Endothelial cell (in vitro differentiated cells): ENCODE measurements at places on chromosomes 7 and 10.

DNA sequence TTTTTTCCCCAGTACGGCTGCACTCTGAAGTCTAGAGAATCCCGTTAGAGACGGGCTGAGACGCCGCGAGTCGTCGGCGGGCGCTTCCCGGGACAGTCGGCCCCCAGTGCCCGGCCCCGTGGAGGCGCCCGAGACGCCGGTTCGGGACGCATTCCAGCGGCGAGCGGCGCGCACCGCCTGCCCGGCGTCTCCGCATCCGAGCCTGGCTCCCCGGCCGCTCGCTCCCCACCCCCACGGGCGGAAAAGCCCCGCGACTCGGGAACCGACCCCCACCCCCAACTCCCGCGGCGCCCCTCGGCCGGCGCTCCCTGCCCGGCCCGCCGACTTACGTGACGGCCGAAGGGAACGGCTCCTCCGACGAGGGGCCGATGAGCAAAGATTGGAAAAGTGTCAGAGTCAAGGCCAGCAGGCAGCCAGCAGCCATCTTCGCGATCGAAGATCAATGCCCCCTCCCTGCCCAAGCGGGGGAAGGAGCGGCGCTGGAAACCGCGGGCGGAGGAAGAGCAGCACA lies 486 bp downstream of the CACNA2D1 start:
- peak; percentile 69 for DNase-seq

- DNase-seq, result no peak
Observed at GRCh38 chr7:134315679-134316538, 821 bp downstream of the SLC35B4 start.

DNA sequence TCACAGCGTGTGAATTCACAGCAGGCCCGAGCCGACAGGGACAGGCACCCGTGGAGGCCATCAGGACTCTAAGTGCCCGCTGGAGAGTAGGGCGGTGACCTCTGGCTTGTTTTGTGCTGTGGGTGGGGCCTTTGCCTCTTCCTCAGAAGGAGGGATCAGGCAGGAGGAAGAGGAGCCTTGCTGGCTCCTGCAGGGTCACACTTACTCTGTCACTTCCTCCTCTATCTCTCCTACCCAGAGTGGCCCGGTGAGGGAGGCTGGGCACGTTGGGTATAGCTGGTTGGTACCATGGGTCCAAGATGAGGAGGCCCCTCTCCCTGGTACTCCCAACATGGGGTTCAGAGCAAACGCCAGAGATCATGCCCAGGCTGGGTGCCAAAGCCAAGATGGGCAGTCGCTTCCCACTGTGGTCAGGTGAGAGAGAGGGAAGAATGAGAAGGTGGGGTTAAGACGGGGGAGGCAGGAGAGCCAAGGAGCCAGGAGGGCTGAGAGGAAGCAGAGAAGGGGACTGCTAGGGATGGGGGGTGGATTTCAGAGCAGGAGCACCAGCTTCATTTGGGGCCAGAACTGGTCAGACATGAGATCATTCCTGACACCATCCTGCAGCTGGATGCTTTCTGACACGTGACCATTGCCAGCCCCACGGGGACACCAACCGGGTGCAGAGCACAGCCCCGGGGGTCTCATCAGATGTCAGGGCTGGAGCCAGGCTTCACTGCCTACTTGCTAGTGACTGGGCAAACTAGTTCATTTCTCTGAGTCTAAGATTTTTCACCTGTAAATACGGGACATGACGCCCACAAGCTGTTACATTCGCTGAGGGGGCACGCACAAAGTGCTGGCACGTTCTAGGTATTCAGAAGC lies 54.8 kb upstream of the CACUL1 start:
- DNase-seq, result no peak

GRCh38 chr7:21947946-21948345 lies 2.2 kb upstream of the CDCA7L start:
- no peak for DNase-seq

GRCh38 chr10:36448760-36449691 lies 676.4 kb upstream of the ANKRD30A start:
- no peak for DNase-seq

DNA sequence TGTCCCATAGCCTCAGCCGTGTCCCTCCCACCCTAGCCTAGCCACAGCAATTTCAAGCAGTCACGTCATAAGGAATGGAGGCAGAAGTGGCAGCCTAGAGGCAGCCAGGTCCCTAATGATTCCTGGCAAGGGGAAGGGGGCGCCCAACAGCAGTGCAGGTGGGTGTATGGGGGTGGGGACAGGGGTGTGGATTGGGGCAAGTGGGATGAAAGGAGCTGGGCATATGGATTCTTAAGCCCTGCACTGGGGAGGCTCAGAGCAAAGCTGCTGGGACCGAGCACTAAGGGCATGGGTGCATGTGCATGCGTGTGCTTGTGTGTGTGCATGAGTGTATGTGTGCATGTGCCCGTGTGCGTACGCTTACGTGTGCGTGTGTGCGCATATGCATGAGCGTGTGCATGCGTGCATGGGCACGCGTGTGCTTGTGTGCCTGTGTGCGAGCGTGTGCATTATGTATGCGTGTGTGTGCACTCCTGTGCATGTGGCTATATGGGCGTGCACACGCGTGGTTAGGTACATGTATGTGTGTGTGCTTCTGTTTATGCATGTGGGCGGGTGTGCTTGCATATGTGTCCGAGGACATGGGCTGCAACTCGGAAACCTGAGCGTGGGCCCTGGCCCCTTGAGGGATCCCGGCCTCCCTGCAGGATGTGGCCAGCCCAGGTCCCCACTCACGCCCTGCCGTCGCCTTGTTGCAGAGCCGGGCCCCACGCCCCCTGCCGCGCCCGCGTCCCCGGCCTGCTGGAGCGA lies 34.1 kb downstream of the SH2B2 start:
- DNase-seq, result no peak

- no peak for DNase-seq
Observed at GRCh38 chr7:69819333-69819705, 221.0 kb downstream of the AUTS2 start.

- no peak for DNase-seq
Observed at GRCh38 chr10:12631216-12631615, 281.9 kb downstream of the CAMK1D start.

- no peak for DNase-seq
Observed at GRCh38 chr7:135831455-135832195, 83.0 kb upstream of the FAM180A start.

DNA sequence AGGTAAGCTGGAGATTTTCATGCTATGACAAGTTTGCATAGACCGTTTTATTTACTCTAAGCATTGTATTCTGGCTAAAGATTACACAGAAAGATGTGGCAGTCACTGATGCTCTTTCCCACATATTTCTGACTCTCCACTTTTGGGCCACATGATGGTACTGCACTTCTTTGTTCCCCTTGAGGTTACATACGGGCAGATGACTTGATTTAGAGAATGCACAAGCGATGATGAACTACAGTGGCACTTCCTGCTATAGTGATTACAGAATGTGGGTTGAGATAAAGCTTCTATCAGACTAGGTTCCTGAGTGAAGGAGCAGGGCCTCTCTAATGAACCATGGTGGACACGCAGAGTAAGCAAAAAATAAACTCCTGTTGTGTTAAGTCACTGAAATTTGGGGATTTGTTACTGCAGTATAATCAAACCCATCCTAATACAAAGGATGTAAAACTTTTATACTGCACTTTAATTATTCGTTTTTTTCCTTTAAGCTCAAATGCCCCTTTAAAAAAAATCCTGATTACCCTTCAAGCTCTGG lies 177.9 kb downstream of the TAX1BP1 start:
- no peak for DNase-seq

GRCh38 chr7:2403718-2404648 lies 572 bp downstream of the CHST12 start:
- DNase-seq, result peak; percentile 51

DNA sequence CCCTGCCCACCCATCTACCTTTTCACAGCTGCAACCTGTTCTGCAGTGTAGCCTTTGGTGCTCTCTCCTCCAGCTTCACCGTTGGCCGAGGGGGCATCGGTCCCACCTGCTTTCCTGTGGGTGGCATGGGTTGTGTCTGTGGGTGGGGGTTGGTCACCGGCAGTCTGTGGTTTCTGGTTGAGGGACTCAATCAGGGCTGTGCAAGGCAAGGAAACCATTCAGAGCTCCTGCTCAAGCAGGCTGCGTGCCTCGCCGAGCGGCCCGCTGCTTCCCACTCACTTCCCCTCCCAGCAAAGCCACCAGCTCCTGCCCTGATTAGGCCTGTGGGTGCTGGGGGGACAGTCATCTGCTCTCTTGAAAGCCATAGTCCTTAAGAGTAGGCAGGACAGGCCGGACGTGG lies 9.8 kb downstream of the DNAJB12 start:
- DNase-seq, result no peak

DNA sequence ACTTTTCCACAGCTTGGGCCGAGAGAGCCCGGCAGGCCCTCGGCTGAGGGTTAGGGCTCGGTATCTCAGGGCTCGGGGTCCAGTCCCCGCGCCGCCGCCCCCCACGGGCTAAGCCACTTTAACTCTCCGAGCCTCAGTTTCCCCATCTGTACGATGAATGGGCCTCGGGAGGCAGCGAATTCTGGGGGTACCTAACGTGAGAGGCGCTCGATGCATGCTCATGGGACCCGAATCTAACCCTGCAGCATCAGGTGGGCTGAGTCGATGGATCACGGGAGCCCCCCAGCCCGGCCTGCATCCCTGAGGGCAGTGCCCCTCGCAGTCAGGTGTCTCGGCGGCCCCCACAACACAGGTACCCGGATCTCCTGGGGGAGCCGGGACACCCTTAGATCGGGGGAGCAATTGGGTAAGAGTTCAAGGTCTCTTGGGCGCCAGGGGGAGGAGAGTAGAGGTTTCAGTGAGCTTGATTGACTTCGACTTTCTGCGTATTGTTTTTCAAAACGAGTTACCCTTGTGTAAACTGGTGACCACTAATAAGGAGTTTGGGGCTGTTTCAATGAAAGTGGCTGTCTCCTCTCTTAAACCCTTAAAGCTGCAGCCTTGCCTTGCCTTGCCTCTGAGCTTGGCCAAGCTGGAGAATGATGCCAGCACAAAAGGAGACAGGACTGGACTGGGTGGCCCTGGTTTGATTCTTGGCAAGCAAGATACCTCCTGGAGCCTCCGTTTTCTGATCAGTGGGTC lies 631 bp downstream of the POR start:
- DNase-seq, result peak; percentile 10

DNA sequence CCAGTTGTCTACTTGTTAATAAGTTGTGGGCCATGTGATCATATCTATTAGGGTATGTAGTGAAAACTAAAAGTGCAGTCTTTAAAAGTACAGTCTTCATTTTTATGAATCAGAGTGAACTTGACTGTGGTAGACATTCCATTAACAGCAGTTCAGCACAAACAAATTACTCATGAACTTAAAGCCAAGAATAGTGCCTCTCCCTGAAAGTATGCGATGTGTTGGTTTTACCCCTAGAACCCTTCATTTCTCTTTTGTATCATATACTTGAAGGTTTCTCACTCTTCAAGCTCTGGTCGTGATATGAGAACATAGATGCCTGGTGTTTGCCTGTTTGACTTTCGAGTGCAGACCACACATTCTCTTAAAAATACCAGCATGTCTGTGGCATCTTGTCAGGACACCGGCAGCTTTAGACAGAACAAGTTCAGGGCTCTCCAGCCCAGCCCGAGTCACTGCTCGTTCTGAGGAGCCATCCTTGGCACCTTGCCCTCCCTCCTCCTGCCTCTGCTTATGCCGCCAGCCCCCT lies 159.3 kb downstream of the LCOR start:
- no peak for DNase-seq

DNA sequence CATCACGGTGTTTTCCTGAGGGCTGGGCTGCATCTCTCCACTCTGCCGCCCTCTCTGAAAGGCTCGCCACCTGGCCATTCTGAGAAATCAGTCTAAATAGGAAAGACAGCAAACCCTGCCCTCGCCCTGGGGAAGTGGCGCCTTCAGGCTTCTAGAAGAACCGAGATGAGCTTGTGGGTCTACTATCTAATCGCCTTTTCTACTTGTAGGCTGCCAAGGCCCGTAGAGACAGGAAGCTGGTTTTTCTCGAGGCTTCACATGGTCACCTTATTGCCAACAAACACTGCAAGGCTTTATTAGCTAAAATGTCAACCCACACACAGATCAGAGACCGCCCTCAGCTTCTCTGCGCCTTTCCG lies 21.4 kb downstream of the LAT2 start:
- DNase-seq, result no peak

DNA sequence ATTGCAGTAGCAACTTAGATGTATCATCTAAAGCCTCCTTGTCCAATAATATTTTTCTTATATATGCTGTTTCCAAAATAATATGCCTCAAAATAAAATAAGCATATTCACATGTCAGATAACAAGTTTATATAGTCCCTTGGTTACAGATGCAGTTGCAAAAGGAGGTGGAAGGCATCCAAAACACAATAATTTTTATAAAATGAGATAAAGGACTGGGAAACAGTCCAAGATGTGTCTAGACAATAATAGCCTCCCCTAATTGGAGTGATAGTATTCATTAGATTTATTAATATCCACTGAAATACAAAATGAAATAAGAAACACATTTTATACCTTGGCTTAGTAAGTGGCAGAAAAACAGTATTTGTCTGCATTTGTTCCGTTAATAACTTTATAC lies 30.3 kb downstream of the BCAP29 start:
- no peak for DNase-seq

DNA sequence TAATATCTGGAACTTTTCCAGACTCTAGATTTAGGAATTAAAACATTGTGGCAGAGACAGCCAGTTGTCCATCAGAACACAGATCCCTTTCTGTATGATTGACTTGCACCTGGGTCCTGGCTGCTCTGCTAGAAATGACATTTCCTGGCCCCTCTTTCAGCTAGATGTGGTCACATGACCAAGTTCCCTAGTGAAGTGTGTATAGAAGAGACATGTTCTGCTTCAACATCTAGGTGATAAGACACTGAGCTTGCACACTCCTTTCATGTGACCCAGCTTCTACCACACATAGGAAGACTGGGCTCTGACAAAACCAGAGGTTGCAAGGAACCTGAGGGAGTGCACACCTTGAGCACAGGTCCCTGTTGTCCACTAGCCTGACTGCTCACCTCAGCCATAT lies 22.8 kb upstream of the DYNC1I1 start:
- no peak for DNase-seq

GRCh38 chr7:132677918-132678317 lies 101.6 kb upstream of the PLXNA4 start:
- DNase-seq, result no peak

DNA sequence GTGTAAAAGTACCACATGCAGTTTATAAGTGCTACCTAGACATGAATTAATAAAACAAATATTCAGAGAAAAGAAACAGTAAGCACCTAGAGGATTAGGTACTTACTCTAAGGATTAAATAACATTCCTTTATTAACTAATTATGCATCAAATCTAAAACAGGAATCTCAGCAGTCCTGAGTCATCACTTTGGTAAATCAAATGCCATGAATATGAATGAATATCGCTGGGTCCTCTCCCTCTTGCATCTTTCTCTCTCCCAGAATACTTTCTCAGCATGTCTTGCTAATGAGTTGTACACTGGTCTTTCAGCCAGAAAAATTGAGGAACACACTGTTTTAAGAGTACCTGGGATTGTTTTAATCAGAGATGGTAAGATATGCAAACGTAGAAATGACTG lies 225.5 kb upstream of the NFE2L3 start:
- DNase-seq, result no peak

- no peak for DNase-seq
Observed at GRCh38 chr7:117841611-117842010, 31.6 kb downstream of the CTTNBP2 start.

- no peak for DNase-seq
Observed at GRCh38 chr7:25303281-25304181, 75.2 kb upstream of the NPVF start.
